ENCODE measurements at places on chromosomes 11 and 22. TPM values are rescaled to one million over a fixed set of nuclear protein-coding genes. Genes with fewer than 3 reads are reported as not detected.

DNA sequence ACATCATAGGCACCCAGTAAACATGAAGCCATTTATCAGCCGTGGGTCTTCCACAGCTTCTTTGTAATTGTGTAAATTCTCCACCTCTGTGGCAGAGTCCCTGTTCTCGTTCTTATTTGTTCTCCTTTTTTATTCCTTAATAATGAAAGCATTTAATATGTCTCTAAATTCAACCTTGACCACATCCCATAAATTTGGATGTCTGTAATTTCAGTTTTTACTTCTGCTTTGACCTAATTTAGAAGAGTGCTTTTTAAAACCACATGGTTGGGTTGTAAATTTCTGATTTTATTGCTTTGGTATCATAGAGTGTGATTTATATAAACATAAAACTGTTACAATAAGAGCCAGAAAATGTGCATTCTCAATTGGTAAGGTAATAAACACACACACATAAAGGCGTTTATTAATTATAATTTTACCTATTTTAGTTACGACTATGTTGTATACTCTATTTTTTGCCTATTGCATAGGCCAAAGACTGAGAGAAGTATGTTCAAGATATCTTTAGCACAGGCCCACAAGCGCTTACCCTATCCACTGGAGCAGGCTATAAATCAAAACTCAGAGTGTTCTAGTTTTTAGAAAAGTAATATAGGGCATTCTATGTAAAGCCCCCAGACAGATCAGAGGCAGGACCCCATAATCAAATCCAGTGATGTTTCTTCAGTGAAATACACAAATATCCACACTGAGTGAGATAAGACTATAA is 58.0 kb upstream of the CCND1 start:
- no peak for DNase-seq

DNA sequence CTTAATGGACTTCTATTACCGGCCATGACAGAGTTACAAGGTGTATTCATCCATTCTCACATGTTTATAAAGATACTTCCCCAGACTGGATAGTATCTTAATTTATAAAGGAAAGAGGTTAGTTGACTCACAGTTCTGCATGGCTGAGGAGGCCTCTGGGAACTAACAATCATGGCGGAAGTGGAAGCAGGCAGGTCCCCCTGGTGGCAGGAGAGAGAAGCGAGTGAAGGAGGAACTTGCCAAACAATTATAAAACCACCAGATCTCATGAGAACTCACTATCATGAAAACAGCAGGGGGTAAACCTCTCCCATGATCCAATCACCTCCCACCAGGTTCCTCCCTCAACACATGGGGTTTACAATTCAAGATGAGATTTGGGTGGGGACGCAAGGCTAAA is 170.0 kb upstream of the PDGFD start:
- DNase-seq = no peak

Gene A4GALT
- total RNA-seq = 21.6 TPM

Gene F2
- not detected for total RNA-seq

GRCh38 chr22:39087881-39088684 is 9.0 kb upstream of the APOBEC3H start:
- DNase-seq = peak; percentile 70

Gene OR5B17
- total RNA-seq = not detected

- peak; percentile 18 for DNase-seq
Observed at GRCh38 chr11:14969901-14970323, 2.2 kb downstream of the CALCA start.

DNA sequence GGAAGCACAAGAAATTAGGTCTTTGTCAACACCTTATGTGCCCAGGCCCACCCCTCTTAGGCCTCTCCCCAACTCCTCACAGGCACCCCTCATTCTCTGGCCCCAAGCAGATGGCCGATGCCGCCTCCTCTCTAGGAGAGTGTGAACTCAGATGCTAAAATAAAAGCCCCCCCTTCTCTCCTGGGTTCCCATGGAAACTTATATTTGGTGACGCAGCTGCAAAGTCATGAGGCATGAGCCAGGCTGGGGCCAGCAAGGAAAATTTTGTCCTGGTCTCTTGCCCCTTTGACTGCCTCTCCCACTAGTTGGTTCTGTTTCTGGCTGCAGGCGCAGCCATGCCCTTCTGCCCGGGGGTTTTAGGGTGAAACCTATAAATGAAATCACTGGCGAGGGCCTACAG is 11.8 kb downstream of the RCOR2 start:
- no peak for DNase-seq

Gene HIC2
- 2.3 TPM for total RNA-seq

DNA sequence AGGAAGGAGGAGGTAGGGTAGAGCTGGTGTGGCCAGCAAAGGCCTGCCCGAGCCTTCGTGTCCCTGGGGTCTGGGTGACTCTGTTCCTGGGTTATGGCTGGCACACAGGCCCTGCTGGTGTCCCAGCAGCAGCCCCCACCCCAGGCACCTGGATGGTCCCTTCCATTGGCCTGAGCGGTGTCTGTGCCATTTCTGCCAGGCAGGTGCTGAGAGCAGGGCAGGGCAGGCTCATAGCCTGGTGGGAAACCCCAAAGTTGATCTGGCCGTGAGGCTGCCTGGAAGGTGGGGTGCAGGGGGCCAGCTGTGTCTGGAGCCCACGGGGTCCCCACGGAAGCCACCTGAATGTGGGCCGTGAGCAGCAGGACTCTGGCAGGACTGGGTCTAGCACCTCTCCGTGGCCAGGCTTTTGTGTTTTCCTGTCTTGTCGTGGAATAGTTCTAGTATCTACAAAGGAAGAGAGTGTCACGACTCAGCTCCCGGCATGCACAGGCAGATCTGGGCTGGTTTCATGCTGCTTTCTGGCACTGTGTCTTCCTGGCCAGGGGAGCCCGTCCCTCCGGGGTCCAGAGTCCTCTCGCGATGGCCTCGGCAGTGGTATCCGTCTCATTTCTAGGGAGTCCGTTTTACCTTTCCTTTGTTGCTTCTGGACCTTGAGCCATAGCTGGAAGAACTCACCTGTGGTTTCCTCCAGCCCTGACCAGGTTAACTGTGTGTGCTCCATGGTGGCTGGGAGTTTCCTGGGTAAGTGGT is 83.7 kb downstream of the KCNQ1 start:
- DNase-seq = no peak

DNA sequence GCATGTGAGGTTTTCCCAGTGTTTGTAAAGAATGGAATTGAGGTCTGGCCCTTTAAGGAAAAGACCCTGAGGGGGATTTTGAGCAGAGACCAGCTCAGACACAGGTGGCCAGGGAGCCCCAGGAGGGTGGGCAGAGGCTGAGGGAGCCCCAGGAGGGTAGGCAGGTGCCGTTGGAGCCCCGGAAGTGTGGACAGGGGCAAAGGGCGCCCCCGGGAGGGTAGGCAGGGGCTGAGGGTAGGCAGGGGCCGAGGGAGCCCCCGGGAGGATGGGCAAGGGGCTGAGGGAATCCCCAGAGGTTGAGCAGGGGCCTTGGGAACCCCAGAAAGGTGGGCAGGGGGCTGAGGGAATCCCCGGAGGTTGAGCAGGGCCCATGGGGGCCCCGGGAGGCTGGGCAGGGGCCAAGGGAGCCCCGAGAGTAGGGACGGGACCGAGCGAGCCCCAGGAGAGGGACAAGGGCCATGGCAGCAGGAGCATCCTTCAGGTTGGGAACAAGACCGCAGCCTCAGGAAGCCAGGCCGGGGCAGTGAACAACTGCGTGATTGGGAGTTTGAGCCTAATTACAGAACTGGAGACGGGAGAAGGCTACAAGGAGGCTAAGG is 292.0 kb downstream of the BRD1 start:
- no peak for DNase-seq

Gene PDE2A
- total RNA-seq = 18.6 TPM

GRCh38 chr11:64343767-64344559 is 4.0 kb downstream of the CCDC88B start:
- DNase-seq = no peak

DNA sequence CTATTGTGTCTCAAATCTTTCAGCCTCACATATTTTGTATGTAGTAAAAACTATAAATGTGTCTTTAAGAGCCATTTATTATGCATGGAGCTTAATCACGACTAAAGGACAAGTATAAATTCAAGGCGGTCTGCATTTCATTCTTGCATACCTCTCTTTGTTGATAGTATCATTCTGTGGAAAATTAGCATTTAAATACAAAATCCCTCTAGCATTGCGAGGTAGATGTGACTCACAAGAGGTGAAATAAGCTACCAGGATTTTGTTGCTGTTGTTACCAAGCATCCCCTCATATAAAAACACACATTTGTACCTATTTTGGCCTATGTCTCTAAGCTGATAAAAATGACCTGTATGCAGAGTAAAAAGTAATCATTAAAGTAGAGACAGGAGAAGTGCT is 537.4 kb upstream of the LUZP2 start:
- DNase-seq = no peak

GRCh38 chr22:38462960-38463784 is 4.7 kb upstream of the KDELR3 start:
- no peak for DNase-seq

DNA sequence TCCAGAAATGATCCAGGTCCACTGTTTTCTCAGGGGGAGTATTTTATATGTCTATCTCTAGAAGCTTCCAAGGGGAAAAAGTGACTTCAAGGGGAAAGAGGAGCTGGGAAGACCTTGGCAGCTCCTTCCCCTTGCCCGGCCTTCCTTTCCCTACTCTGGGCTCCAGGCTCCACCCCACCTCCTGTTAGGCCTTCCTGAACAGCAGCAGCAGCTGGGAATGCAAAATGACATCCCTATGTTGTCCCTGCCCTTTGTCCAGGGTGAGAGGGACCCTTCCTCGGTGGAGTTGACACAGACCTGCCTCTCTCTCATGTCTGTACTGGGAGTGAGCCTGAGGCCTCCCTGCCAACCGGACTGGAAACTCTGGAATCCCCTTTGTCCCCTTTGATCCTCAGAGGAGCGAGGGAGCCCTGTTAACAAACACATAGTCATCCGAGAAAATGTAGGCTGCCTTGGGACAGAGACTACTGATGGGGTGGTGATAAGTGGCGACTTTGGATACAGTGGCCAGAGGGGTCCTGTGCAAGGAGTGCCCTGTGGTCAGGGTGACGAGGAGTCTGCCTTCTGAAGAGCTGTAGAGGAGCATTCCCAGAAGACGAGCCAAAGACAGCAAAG is 9.0 kb upstream of the MALAT1 start:
- peak; percentile 91 for DNase-seq

DNA sequence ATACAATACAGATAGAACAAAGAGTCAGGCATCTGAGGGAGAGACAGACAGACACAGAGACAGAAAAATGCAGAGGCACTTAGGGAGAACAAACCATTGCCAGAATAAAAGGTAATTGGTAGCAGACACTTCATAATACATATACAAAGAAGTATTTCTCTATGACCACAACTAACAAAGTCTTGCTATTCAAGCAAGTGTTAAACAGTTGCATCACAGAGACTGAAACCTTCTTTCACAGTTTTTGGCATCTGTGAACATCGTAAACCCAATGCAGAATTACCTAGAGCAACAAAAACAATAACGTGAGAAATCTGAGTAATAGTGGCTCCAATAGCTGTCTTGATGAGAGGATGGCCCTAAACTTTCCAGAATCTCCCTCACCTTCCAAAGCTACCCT is 116.4 kb downstream of the BLID start:
- no peak for DNase-seq

DNA sequence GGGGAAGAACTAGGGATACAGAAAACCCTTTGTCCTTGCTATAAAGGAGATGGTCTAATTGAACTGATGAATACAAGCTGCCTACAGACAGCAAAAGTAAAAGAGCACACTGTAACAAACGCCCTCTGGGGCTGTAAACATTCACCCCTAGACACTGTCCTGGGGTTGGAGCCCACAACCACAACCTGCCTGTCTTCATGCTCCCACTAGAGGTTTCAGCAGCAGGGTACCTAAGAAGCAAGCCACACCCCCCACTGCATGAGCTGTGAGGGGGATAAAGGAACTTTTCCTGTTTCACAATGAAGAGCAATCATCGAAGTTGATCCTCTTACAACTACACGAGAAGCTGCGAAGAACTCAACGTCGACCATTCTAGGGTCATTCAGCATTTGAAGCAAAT is 90.5 kb upstream of the LUZP2 start:
- DNase-seq = no peak

Gene TTC36
- 3.8 TPM for total RNA-seq

GRCh38 chr22:44880610-44881290 is 128.4 kb downstream of the ARHGAP8 start:
- DNase-seq = no peak

DNA sequence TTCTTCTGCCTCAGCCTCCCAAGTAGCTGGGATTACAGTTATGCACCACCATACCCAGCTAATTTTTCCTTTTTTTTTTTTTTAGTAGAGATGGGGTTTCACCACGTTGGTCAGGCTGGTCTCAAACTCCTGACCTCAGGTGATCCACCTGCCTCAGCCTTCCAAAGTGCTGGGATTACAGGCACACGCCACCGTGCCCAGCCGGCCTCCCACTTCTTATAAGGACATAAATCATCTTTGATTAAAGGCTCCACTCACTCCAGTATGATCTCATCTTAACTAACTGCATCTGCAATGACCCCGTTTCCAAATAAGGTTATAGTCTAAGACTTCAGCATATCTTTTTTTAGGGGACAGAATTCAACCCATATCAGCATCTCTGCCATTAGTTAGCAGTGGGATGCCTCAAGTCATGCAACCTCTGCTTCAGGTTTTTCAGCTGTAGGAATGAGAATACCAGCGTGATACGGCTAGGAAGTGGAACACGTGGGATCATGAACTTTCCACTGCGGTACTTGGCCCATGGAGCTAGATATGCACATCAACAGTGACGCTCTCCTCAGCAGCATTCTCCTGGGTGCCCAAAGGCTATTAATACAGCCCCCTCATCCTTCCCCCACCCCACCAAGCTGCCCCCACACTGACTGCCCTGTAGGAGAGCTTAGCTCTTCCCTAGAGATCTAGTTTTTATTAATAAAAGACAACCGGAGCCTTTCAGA is 41.4 kb downstream of the MCHR1 start:
- DNase-seq = no peak

GRCh38 chr11:3231550-3231850 is 717 bp downstream of the MRGPRE start:
- DNase-seq = no peak

GRCh38 chr11:55501014-55501413 is 53.3 kb upstream of the OR4C15 start:
- no peak for DNase-seq

DNA sequence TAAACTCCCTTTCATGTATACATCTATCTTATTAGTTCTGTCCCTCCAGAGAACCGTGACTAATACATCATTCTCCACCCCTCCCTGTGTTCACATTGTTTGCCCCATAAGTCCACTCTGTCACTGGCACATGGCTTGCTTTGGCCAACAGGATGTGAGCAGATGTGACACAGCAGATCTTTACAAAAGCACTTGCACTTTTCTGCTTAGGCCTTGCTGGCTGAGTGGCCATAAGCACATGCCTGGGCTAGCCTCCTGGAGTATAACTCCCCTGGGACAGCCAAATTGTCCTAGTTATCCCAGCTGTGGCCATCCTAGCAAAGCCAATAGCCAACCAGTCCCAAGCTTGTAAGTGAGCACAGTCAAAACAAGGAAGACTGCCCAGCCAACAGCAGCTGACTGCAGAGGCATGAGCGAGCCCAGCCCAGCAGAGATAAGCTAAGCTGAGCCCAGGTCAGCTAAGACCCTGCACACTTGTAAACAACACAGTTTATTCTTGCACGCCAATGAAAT is 9.7 kb upstream of the RCN1 start:
- peak; percentile 76 for DNase-seq

Gene CDCA5
- total RNA-seq = 1.8 TPM

All from myocyte (in vitro differentiated cells).